ENCODE measurements at places on chromosomes 16 and 17.

DNA sequence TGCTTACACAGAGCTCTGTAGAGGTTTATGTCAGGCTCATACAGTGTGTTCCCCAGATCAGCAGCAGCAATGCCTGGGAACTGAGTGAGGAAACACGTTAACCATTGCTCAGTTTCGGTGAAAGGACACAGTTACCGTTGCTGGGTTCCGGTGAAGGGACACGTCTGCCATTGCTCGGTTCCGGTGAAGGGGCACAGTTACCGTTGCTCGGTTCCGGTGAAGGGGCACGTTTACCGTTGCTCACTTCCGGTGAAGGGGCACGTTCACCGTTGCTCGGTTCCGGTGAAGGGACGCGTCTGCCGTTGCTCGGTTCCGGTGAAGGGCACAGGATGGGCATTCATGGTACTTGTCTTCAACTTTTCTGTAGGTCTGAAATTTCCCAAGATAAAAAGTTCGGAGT lies 81.7 kb downstream of the MRM3 start:
- DNase-seq, result no peak

DNA sequence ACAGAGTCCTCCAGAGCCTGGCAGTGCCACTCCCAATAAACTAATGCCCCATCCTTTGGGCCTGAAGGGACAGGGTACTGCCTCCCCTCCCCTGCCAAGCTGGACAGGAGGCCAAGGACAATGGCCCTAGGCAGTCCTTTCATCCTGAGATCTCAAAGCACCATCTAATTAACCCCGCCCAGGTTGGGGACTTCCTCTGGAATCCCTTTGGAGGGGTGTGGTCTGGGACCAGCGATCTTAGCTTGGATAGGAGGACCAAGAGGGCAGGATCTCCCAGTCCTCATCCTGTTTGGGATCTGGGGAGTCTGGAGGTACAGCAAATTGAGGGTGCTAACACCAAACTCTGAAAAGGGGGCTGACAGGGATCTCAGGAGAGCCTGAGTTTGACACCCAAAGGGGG lies 18.2 kb upstream of the SP6 start:
- no peak for DNase-seq

DNA sequence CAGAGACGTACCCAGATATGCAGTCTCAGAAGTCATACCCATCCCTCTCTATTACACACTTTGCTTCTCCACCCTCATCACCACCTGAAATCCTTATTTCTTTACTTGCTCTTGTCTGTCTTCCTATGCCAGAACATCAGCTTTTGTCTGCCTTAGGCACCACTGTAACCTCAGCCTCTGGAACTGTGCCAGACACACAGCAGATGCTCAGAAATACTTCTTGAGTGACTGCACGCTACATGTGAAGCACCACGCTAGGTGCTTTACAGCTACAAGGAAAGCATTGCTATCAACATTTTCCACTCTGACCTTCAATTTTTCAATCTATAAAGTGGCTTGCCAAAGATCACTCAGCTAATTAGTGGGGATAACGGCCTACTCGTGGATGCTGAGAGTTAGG lies 226.8 kb downstream of the CHD9NB start:
- DNase-seq, result no peak

DNA sequence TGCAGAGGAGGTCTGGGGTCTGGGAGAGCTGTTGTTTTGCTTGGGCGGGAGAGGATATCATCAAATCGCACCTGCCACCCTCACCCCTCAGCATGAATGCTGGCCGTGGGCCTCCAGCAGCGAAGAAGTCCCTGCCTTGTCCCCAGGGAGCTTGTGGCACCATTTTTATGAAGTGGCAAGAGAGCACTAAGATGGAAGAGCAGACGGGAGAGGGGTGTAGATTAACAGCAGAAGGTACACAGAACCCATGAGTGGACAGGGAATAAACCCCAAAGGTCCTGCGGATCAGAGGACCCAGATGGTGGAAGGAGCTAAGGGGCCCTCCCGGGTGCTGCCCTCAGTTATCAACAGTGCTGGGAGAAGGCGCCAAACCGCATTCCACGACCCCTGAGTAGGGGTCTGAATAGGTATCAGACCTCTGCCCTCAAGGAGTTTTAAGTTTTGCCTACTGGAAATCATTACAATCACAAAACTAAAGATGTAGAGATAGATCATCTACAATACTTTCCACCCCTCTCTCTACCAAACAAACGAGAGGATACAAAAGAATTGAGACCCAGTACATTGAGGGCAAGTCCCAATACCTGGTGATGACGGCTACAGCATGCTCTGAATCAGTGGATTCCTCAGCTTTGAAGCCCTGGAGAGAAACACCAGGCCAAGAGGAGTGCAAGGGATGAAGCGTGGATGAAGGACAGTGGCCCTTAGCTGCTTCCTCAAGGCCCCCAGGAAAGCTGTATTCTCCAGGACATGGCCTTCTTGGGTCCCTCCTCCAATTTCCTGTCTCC lies 60.2 kb downstream of the CCDC182 start:
- DNase-seq, result peak; percentile 62

- no peak for DNase-seq
Observed at GRCh38 chr17:73972901-73973300, 230.6 kb upstream of the RPL38 start.

DNA sequence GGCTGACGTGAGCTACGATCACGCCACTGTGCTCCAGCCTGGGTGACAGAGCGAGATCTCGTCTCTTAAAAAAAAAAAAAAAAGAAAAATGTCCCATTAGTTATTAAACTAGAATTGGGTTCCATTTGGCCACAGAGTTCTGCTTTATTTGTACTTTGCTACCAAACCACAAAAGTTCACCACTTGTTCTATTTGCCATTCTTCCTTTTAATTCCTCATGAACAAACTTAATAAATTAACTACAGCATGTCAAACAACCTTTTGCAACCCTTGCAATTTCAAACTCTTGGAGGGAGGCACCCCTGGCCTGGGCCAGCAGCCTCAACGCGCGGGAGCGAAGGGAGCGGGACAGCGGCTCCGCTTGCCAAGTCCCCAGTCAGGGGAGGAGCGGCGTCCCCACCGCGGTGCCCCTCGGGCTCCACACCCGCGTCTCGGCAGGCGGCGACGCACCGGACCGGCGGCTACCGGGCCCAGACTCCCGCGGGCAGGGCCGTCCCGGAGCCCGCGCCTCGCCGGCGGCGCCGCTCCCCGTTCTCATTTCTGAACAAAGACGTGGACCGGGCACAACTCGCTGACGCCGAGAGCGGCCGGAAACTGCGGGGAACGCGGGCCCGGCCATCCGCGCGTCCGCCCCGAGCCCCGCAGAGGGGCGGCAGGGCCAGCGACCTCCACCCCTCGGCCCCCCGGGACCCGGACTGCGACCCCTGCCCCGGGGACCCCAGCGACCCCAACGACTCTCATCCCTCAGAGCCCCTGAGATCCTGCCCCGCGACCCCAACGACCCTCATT lies 775 bp downstream of the CYTH1 start:
- no peak for DNase-seq

DNA sequence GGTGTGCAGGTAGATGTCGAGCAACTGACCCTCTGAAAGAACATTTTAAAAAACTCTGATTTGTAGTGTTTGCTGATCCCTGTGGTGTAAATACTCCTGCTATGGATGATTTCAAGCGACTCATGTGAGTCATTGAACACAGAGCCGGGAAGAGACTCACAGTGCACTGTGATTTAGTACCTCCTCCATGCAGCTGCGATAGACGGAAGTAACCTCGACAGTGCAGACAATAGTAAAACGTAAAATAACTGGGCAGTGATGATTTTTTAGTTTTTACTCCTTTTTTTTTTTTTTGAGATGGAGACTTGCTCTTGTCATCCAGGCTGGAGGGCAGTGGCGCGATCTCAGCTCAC lies 8.7 kb downstream of the TBX21 start:
- no peak for DNase-seq

DNA sequence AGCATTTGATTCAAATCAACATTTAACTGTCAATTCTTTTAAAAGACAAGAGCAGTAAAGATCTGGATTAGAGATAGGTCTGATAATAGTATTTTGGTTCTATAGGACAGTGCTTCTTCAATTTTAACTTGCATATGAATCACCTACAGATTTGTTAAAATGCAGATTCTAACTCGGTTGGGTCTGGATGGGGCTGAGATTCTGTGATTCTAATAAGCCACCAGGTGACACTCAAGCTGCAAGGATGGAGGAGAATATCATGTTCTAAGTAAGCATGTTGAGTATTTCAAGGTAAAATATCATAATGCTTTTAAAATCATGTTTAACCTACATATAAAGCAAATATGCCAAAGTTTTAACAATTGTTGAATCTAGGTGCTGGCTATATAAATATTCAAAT lies 15.8 kb downstream of the TSPOAP1 start:
- DNase-seq, result no peak

DNA sequence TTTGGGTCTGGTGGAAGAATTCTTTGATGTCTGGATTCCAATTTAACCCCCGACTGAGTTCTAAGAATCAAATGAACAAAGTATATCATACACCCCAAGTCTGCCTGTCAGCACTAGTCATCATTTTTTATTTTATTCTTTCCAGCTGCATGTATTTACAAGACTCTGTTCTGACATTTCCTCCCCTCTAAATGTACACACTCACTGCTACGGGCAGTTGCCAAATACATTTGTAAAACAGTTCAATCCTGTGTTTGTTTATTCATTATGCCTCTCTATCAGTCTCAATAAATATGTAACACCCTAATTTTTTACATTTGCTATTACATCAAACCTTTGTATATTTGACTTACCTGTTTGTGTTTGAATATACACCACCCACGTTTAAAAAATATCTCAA lies 422.3 kb upstream of the PSMD7 start:
- no peak for DNase-seq

DNA sequence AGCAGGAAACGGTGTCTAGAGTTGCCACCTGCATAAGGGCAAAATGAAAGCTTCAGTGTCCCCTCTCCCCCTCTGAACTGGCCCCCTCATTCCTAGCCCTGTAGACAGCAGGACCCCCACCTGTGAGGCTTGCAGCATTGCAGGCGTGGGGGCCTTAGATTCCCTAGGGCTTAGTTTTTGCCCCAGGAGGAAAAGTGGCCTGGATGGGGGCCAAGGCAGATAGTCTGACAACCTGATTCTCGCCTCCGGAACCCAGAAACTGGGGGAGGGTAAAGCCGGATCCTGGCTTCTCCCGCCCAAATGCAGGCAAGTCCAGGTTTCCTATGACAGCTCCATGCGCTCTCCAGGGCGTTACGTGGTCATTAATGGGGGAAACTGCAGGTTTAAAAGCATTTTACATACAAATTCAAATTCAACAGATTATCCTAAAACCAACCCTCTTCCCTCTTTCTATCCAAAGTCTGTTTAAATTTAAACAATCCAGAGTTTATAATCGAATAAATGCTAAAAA lies 678 bp upstream of the HOXB6 start:
- no peak for DNase-seq

DNA sequence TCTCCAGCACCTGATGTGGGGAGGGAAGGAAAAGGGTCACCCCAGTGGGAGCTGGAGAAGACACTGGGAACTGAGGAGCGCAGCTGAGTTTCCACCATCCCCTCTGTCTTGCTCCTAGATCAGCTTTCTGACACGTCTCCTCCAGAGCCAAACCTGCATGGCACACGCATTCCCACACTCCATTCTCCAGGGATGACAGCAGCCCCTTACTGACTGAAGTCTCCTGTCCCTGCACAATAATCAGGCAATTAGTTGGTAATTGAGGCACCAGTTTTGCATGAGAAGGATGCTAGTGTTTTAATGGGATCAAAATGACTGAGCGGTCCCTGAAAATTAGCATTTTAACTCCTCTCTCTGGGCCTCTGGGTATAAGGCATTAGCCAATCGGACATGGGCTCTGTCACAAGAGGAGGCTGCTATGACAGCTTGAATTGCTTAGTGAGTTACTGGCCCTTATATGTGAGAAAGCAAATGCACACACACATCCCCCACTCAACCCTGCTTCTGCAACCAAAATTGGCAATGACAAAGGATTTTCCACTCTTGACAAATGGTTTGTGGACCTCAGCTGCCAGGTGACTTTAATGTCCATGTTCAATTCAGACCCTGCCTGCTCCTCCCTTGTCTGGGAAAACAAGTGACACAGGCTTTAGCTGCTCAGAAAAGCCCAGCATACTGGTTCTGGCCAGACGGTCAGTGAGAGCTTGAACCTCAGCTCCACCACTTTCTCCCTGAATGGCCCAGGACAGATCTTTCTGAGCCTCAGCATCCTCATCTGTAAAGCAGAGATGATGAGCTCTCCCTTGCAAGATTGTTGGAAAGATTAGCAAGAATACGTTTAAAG lies 57.2 kb upstream of the SREBF1 start:
- DNase-seq, result no peak

- DNase-seq, result no peak
Observed at GRCh38 chr17:42101513-42102292, 3.4 kb upstream of the ZNF385C start.

GRCh38 chr17:41629316-41629715 lies 4.9 kb upstream of the KRT17 start:
- no peak for DNase-seq

GRCh38 chr17:2191785-2192184 lies 111.8 kb downstream of the SMG6 start:
- DNase-seq, result no peak

- DNase-seq, result no peak
Observed at GRCh38 chr17:57634713-57635465, 110.2 kb downstream of the CCDC182 start.
